Upper lobe of left lung (tissue), 6 donors: ENCODE measurements at places on chromosomes 7 and 10. TPM values are rescaled to one million over a fixed set of nuclear protein-coding genes. Genes with fewer than 3 reads are reported as not detected.

The DLG5 gene
- total RNA-seq, result 23.3 TPM

The HECW1 gene
- total RNA-seq, result 0.11 TPM

The PRKCQ gene
- 12.6 TPM for total RNA-seq

The NCF1 gene
- 21.2 TPM for total RNA-seq

The IGF2BP3 gene
- total RNA-seq, result 1.2 TPM

The CCT6A gene
- total RNA-seq, result 87.9 TPM

DNA sequence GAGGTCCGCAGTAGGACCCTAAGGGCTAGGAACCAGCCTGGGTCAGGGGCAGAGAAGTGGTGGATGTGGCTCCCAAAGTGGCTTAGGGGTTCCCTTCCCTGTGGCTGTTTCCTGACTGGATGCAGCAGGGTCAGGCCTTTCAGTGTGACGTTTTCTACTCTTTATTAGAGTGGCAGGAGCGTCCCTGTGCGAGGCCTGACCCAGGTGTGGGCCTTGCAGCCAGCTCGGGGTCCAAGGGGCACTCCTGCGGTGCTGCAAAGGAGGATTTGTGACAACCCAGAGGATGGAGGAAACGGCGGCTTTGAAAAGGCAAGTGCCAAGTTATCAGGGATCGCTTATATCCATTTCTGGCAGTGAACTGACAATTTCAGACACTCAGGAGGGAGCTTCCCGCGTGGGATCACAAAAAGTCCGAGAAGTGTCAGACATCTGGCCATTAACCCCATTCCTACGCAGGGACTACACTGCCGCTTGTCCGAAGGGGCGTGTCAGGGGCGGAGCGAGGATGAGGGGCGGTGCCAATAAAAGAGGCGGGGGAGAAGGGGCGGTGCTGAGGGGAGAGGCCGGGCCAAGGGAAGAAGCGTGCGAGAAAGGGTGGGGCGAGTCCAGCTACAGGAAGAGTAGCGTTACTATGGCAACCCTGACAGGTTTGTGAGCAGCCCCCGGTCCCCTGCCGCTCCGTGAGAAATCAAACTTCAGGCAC lies 98.8 kb upstream of the ZNF722 start:
- no peak overlapping the region for H3K4me3 ChIP-seq
- H3K36me3 ChIP-seq, result no peaks in the 10 kb centered on the region
- H3K4me1 ChIP-seq, result no peaks in the 10 kb centered on the region
- no peaks in the 10 kb centered on the region for H3K27me3 ChIP-seq

DNA sequence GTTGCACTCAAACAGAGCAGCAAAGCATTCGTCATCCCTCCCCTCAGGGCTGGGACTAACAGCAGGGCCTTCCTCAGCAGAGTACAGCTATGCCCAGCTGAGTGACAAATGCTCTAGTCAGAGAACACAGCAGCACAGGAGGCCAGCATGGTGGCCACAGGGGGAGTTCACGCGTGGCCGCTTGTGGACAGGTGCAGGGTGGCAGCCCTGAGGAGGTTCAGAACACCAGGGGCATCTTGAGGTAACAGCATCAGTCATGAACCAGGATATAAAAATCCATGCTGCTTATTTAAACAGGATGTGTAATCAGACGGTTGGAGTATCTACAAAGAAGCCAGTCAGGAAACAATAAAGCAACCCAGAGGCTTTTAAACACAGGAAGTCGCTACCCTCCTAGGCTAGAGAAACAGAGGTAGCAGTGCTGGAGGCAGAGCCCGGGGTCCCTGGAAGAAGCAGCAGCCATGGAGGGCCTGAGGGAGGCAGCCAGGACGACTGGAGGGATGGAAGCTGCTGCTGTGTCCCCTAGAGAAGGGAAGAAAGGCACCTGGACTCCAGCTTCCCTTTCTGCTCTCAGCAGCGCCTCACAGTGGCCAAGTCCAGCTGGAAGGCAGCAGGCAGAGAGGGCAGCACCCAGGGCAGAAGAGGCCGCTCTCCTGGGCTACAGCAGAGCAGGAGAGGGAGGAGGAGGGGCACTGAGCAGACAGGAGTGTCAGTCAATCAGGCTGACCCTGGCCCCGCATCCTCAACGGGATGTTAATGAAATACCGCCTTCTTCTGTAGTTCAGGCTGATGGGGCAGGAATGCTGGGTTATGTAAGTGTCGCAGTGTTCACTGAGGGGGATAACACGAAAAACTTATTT lies 70.8 kb upstream of the UCN3 start:
- peak overlapping the region; percentile 65 for H3K27ac ChIP-seq
- no peaks in the 10 kb centered on the region for H3K27me3 ChIP-seq
- no peak overlapping the region for H3K4me3 ChIP-seq
- peaks cover 52% of the 10 kb centered on the region for H3K4me1 ChIP-seq
- no peaks in the 10 kb centered on the region for H3K36me3 ChIP-seq
- peak; percentile 36 for DNase-seq

DNA sequence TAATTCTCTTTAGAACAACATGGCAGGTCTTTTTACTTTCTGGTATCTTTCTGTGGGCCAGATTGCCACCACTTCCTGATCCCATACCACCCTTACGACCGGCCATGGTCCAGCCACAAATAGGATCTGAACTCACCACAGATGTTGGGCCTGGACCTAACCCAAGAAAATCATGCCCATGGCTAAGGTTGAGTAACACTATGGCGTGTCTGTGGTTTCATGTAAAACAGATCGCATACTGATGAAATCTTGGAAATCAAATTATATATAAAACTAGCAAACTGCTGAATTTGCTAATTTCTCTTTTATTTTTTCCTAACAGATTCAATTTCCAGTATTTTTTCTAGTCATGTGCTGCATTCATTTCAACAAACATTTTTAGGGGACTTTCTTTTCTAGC lies 77.2 kb downstream of the CH25H start:
- no peak overlapping the region for H3K27ac ChIP-seq
- H3K36me3 ChIP-seq, result no peaks in the 10 kb centered on the region
- H3K27me3 ChIP-seq, result no peaks in the 10 kb centered on the region
- no peaks in the 10 kb centered on the region for H3K4me1 ChIP-seq

DNA sequence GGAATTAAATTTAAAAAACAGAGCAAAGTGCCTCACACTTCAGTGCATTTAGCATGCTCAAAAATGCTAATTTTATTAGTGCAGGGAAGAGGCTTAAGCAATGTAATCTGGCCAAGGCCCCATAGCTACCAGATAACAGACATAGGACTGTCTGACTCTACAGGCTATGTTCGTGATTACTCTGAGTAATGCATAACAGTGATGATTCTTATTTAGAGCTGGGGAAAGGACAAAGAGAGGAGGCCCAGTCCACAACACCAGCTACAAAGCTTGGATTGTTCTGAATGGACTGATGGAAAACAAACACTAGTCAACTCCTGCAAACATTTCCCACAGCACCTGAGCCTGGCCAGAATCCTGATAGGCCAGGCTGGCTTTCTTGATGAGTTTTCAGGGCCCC lies 8.4 kb upstream of the CH25H start:
- DNase-seq, result no peak
- H3K4me1 ChIP-seq, result peaks cover 9% of the 10 kb centered on the region
- H3K27ac ChIP-seq, result no peak overlapping the region
- no peaks in the 10 kb centered on the region for H3K27me3 ChIP-seq
- no peak overlapping the region for H3K4me3 ChIP-seq
- peaks cover 6% of the 10 kb centered on the region for H3K36me3 ChIP-seq

GRCh38 chr10:117597216-117597615 lies 54.7 kb downstream of the EMX2 start:
- H3K27me3 ChIP-seq, result no peaks in the 10 kb centered on the region
- H3K27ac ChIP-seq, result no peak overlapping the region
- no peaks in the 10 kb centered on the region for H3K4me1 ChIP-seq
- no peak overlapping the region for H3K4me3 ChIP-seq
- no peak for DNase-seq
- H3K36me3 ChIP-seq, result no peaks in the 10 kb centered on the region

DNA sequence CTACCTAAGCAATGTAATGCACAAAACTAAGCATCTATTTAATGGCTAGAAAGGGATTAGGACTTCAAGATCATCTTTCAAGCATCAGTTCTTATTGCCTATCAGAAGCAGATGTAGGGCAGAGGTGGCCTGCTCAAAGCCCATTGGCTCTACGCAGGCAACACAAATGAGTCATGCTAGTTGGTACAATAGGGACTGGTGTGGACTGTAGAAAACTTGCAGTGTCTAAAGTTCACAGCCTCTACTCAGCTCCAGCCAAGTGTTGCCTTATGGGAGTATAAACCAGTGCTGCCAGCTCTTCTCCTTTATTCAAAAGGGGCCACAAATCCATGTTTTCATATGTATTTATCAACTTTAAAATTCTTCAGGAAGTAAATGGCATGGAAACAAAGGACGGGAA lies 31.7 kb downstream of the ASAH2 start:
- no peak for DNase-seq
- no peaks in the 10 kb centered on the region for H3K36me3 ChIP-seq
- H3K27ac ChIP-seq, result no peak overlapping the region
- no peaks in the 10 kb centered on the region for H3K27me3 ChIP-seq
- H3K4me1 ChIP-seq, result no peaks in the 10 kb centered on the region
- no peak overlapping the region for H3K4me3 ChIP-seq

- H3K27ac ChIP-seq, result no peak overlapping the region
- no peak overlapping the region for H3K4me3 ChIP-seq
- no peaks in the 10 kb centered on the region for H3K36me3 ChIP-seq
- DNase-seq, result no peak
- H3K27me3 ChIP-seq, result no peaks in the 10 kb centered on the region
- H3K4me1 ChIP-seq, result no peaks in the 10 kb centered on the region
These were observed 10.8 kb upstream of the IFRD1 start for GRCh38 chr7:112439476-112439875.

- H3K4me3 ChIP-seq, result no peak overlapping the region
- no peaks in the 10 kb centered on the region for H3K27me3 ChIP-seq
- no peak overlapping the region for H3K27ac ChIP-seq
- DNase-seq, result no peak
- H3K4me1 ChIP-seq, result no peaks in the 10 kb centered on the region
These were observed 701.4 kb upstream of the COBL start for GRCh38 chr7:52017802-52018679.

DNA sequence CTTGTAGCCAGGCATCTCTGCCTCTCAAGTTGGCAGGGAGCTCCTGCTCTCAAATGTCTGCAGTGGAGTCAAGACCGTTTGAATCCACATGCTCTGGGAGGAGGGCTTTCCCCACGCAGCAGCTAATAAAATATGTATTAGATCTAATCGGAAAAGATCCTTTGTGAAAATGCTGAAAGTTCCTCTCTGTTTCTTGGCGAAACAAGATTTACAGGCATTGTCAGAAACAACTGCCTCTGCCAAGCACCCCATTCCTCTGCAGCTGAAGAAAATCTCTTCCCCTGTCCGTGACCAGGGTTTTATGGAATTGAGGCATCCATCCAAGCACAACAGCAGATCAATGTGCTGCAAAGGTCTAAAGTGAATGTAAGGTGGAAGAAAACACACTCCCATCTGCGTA lies 165.8 kb downstream of the TCERG1L start:
- no peaks in the 10 kb centered on the region for H3K36me3 ChIP-seq
- no peak for DNase-seq
- H3K27ac ChIP-seq, result no peak overlapping the region
- H3K4me3 ChIP-seq, result no peak overlapping the region

DNA sequence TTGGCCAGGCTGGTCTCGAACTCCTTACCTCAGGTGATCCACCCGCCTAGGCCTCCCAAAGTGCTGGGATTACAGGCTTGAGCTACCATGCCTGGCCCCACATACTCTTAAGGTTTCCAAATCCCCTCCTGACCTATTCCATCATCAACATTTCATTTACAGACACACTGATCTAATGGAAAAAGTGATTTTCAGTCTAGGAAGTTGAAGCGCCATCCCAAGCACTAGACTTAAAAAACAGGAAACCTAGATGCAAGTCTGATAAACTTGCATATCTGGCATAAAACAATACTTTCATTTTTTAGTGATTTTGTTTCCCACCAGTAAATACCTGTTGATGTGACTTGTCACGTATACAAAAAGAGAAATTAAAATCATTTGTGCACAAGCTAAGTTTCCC lies 44.0 kb downstream of the DNMBP start:
- H3K4me3 ChIP-seq, result no peak overlapping the region
- H3K4me1 ChIP-seq, result peaks cover 4% of the 10 kb centered on the region
- DNase-seq, result no peak
- H3K27ac ChIP-seq, result no peak overlapping the region
- peaks cover 25% of the 10 kb centered on the region for H3K36me3 ChIP-seq
- no peaks in the 10 kb centered on the region for H3K27me3 ChIP-seq

GRCh38 chr7:142516038-142516501 lies 233.2 kb upstream of the PRSS1 start:
- H3K27ac ChIP-seq, result no peak overlapping the region
- DNase-seq, result no peak
- no peak overlapping the region for H3K4me3 ChIP-seq
- H3K36me3 ChIP-seq, result no peaks in the 10 kb centered on the region

DNA sequence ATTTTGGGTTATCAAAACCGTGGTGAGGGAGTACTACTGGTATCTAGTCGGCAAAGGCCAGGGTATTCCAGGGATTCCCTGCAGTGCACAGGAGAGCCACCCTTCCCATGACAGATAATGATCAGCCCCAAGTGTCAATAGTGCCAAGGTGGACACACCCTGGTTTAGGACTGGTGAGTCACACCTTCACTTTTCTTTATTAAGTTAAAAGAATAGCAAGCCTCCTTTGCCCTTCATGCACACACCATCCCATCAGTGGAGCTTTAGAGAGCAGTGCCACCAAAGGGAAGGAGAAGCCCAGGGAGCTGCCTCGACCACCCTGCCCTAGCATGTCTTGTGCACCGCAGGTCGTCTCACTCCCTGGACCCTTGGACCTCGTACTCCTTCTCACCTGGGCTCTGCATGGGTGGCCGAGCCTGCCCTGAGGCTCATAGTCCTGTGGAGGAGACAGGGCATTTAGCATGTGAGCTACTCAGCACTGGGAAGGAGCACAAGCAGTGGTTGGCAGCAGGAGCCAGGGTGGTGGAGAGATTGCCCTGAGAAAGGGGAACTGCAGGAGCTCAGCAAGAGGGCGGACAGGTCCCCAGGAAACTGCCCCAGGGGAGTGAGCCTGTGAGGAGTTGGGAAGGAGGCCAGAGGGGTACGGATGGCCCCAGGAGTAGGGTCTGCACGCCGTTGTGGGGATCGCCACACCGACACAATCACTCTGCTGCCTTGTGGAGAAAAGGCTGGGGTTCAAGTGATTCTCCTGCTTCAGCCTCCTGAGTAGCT lies 17.4 kb downstream of the UBE2D4 start:
- no peaks in the 10 kb centered on the region for H3K4me1 ChIP-seq
- no peak overlapping the region for H3K27ac ChIP-seq
- H3K36me3 ChIP-seq, result peaks cover 18% of the 10 kb centered on the region
- no peaks in the 10 kb centered on the region for H3K27me3 ChIP-seq

GRCh38 chr7:36165059-36165458 lies 12.0 kb downstream of the EEPD1 start:
- no peaks in the 10 kb centered on the region for H3K27me3 ChIP-seq
- H3K27ac ChIP-seq, result no peak overlapping the region
- H3K4me3 ChIP-seq, result no peak overlapping the region

- H3K4me3 ChIP-seq, result no peak overlapping the region
- DNase-seq, result no peak
- H3K36me3 ChIP-seq, result no peaks in the 10 kb centered on the region
- H3K4me1 ChIP-seq, result no peaks in the 10 kb centered on the region
- H3K27me3 ChIP-seq, result no peaks in the 10 kb centered on the region
- peak overlapping the region; percentile 61 for H3K27ac ChIP-seq
These were observed 64.0 kb downstream of the LRRC4 start for GRCh38 chr7:127967281-127967680.

DNA sequence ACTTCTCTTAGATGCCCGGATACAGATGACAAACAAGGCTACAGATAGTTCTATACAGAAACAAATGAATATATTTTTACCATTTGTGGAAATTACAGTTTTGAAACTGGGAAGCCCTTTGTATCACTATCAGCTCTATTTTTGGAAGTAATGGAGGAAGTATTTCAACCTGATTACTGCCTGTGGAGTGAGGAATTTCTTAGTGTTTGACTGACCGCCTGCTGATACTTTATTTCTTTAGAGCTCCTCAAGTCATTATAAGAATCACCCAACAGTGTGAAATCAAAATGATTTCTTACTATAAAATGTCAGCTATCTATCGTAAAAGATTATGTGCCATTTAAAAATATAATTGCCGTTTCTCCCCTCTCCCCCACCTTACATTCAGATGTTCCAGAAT lies 290.9 kb downstream of the SDK1 start:
- H3K27ac ChIP-seq, result no peak overlapping the region
- H3K4me3 ChIP-seq, result no peak overlapping the region
- no peaks in the 10 kb centered on the region for H3K27me3 ChIP-seq
